ENCODE measurements at places on chromosomes 7 and 10. TPM values are rescaled to one million over a fixed set of nuclear protein-coding genes. Genes with fewer than 3 reads are reported as not detected.

Gene DENND2A
- total RNA-seq: 11.5 TPM

Gene CH25H
- total RNA-seq: 3.2 TPM

Gene HNRNPA2B1
- 183 TPM for total RNA-seq

Gene ZNF503
- 9.1 TPM for total RNA-seq

Gene SFTPD
- not detected for total RNA-seq

Gene OR2A2
- total RNA-seq: not detected

Gene PPIF
- total RNA-seq: 50.7 TPM

Gene ADRA2A
- total RNA-seq: not detected

Gene VSIR
- 17.1 TPM for total RNA-seq

Gene ATOH7
- 0.07 TPM for total RNA-seq

Gene LMOD2
- not detected for total RNA-seq

Gene IL15RA
- total RNA-seq: 26.3 TPM

Gene TAS2R16
- total RNA-seq: not detected

Gene LLCFC1
- not detected for total RNA-seq

Gene MCM10
- 9.4 TPM for total RNA-seq

Gene IFIT3
- 303 TPM for total RNA-seq

Gene POLL
- 6.6 TPM for total RNA-seq

Gene OR2F2
- total RNA-seq: not detected

Gene TIMM23B
- total RNA-seq: 8.4 TPM

Gene FGL2
- total RNA-seq: 0.34 TPM

Gene PRKAR2B
- 7.7 TPM for total RNA-seq

Gene EPHB6
- 0.02 TPM for total RNA-seq

Gene SAMD9
- total RNA-seq: 132 TPM

Gene FRMD4A
- total RNA-seq: 10.8 TPM

Gene SFTPA2
- total RNA-seq: 0.15 TPM

Gene BHLHA15
- not detected for total RNA-seq

Gene FAM221A
- total RNA-seq: 7.0 TPM

Gene TMEM213
- not detected for total RNA-seq

Gene TMEM72
- total RNA-seq: 2.2 TPM

Gene SEMA3C
- total RNA-seq: 116 TPM

Gene CYP2C19
- total RNA-seq: not detected

Gene SRRT
- 73.9 TPM for total RNA-seq

Gene FXYD4
- not detected for total RNA-seq

Gene ENTPD1
- total RNA-seq: 0.02 TPM

Gene LIPN
- total RNA-seq: not detected

Gene PNLIPRP3
- not detected for total RNA-seq

Gene PRTFDC1
- total RNA-seq: 15.3 TPM
